Gastrocnemius medialis (tissue), 4 donors: ENCODE measurements at places on chromosomes 2 and 18. TPM values are rescaled to one million over a fixed set of nuclear protein-coding genes. Genes with fewer than 3 reads are reported as not detected.

DNA sequence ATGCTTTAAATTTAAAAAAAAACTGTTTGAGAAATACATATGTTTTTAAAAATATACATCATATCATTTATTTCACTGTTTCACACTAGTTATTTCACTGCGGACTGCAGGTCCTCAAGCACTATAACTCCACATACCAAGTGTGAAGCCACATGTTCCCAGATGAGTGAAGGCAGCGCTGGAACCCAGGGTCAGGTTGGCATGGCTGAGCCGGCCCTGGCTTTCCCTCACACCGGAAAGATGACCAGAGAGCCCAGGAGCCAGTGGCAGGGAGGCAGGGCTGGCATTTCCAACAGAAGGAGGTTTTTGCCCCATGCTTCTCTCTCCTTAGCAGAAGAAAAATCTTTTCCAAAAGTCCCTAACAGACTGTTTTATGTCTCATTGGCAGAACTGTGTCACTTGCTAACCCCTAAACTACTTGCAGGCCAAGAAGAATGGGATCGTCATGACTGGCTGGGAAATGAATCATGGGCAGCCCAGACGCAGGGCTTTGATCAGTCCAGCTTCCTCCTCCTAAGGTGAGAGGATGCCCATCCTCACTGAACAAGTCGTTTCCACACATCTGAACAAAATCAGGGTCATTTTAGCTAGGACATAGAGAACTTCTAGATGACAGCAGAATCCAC is 287.6 kb upstream of the HNRNPA3 start:
- no peak for DNase-seq

GRCh38 chr2:106960683-106961161 is 74.8 kb upstream of the ST6GAL2 start:
- DNase-seq: no peak

GRCh38 chr18:76546088-76546435 is 51.0 kb upstream of the ZNF516 start:
- no peak for DNase-seq

- no peak for DNase-seq
These were observed 618.8 kb upstream of the NRXN1 start for GRCh38 chr2:51650769-51651168.

DNA sequence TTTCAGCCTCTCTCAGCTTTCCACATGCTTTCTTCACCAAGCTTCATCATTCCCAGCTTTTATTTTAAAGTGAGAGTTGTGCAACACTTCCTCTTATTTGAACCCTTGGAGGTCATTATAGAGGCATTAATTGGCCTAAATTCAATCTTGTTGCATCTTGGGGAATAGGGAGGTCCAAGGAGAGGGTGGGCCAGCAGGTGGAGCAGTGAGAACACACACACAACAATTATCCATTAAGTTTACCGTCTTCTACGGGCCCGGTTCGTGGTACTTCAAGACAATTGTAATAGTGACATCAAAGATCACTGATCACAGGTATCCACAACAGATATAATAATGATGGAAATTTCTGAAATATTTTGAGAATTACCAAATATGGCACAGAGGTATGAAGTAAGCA is 457.2 kb upstream of the SMIM21 start:
- DNase-seq: no peak

ST6GAL2 gene
- total RNA-seq: not detected

PDCD1 gene
- not detected for total RNA-seq

- DNase-seq: no peak
These were observed 55.9 kb downstream of the SDC1 start for GRCh38 chr2:20168727-20169696.

GRCh38 chr2:36193680-36194079 is 161.9 kb upstream of the CRIM1 start:
- DNase-seq: no peak

SPC25 gene
- total RNA-seq: not detected

- DNase-seq: no peak
These were observed 19.9 kb upstream of the IL1RL1 start for GRCh38 chr2:102291319-102292075.

DNA sequence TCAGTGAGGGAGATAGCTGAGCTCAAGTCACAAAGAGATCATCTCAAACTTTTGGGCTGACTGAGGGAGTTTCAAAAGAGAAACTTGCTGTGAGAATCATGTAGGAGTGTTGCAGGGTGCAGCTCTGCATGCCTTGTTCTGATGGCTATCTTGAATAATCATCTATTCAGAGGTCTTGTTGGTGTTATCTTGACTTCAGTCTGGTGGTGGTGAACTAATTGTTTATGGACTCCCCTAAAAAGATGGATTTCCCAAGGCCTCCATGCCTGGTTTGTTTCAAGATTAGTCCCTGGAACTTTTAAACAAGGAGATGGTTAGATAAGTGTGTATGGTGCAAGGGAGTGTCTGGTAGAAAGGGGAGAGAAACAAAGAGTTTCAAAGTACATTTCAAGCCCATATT is 29.8 kb downstream of the SLC39A6 start:
- no peak for DNase-seq

DNA sequence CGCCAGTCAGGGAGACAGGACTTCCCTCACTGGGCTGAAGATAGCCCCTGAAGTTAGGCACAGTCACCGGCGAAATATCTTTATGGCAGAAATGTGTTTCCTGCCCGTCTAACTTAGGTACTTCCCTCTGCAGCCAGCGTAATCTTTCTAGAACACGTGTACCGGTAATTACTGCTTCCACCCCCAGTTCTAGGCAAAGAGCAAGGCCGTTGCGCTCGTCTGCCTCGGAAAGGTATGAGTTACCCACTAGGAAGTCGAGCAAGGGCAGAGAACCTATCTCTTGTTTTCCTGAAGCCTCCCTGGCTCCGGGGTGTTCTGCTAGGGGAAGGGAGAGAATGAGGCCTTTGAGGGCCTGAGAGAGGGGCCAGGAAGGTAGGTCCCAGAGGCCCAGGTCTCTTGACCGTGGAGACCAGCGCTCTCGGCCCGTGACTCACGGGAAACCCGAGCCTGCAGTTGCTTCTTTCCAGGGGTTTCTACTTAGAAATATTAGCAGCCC is 70.0 kb downstream of the TWSG1 start:
- no peak for DNase-seq

DNA sequence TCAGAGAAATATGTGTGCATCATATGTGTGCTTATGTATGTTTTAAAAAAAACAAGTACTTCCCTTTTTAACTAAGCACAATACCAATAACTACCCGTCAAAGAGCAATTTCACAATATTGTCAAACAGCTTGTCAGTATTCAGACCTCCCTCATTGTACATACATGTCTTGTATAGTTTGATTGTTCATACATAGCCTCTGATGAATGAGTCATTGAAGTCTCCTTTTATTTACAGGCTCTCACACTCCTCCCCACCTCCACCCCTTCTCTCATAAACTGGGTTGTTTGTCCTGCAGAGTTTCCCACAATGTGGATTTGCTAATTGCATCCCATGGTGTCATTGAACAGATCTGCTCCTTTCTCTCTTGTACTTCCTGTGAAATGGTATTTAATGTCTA is 132.8 kb upstream of the L3MBTL4 start:
- DNase-seq: no peak

NEB gene
- 6,938 TPM for total RNA-seq

GAL3ST2 gene
- total RNA-seq: 1.6 TPM

TXNDC2 gene
- not detected for total RNA-seq

DNA sequence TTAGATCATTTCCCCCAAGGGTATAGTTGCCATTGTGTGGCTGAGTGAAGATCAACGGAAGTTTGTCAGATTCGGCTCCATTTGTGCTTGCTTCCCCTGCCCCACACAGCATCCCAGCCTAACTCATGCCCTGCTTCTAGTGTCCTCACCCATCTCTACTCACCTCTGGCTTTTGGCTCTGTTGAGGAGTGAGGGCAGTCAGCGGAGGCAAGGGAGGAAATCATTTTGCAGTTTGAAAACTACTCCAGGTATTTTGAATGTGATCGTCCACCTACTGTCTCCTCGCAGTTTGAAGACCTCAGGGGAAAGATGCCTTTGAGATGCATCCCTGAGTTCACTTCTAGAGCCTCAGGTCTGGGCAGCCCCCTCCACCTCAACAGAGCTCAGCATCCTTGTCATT is 116.3 kb downstream of the FEZ2 start:
- no peak for DNase-seq

GRCh38 chr2:119377294-119377992 is 10.7 kb downstream of the DBI start:
- DNase-seq: no peak

GRCh38 chr2:147174824-147175254 is 670.0 kb upstream of the ACVR2A start:
- no peak for DNase-seq

GRCh38 chr2:176449852-176450251 is 180.6 kb downstream of the MTX2 start:
- DNase-seq: no peak

SERPINB2 gene
- total RNA-seq: not detected

IL37 gene
- not detected for total RNA-seq

DNA sequence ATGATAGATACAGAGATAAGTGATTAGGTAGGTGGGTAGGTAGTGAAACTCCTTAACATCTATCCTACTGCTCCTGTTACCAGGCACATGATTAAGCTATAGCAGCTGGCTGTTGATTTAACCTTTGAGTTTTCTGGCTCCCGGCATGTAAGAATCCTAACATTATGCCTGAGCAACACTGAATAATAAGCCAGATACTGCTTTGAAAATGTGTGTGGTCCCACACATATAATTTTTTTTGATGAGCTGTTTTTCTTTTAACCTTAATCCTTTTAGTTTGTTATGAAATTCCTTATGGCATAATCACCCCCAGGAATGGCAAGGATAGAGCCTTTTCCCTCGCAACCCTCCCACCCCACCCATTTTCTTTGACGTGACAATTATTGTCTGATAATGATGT is 104.2 kb upstream of the NEUROD1 start:
- DNase-seq: no peak

DNA sequence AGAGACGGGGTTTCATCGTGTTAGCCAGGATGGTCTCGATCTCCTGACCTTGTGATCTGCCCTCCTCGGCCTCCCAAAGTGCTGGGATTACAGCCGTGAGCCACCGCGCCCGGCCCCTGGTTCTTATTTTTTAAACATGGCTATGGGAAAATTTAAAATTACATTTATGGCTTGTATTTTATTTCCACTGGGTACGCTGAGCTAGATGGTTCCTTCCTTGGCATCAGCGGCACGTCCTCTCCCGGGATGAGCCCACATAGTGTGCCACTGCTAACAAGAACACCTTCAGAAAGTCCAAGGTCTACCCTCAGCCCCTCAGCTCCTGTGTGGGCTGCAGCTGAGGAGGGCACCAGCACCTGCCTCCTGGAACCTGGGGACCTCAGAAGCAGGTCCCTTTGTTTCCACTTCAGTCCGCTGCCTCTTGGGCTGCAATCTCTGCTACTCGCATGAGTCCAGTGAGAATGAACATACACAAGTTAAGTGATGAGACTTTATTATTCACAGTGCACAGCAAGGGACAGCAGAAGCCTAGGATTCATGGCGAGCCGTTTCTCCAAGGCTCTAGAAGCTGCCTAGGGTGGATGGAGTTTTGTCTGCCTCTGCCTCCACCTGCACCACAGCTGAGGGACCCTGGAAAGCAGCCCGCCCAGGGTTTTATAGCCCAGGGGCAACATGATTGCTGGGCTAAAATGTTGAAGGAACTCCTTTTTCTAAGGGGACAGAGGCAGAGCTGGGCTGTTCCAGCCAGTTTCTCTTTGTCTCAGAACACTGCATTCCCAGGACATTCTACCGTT is 107.5 kb upstream of the TEX51 start:
- DNase-seq: no peak

DNA sequence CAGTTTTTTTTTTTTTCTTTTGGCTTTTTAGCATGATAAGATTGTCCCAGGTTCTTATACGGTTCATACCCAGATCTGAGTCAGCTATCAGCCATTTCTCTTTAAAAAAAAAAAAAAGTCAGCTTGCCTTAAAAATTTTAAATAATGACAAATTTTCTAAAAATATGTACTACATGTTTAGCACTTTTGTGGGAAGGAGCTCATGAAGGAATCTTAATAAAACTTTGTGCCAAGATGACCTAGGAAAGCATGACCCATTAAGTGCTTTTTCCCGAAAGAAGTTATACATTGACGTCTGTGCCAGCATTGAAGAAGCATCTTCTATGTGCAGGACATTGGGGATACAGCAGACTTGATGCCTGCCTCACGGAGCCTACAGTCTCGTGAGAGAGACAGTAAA is 4.5 kb upstream of the RBMS1 start:
- DNase-seq: no peak

DNA sequence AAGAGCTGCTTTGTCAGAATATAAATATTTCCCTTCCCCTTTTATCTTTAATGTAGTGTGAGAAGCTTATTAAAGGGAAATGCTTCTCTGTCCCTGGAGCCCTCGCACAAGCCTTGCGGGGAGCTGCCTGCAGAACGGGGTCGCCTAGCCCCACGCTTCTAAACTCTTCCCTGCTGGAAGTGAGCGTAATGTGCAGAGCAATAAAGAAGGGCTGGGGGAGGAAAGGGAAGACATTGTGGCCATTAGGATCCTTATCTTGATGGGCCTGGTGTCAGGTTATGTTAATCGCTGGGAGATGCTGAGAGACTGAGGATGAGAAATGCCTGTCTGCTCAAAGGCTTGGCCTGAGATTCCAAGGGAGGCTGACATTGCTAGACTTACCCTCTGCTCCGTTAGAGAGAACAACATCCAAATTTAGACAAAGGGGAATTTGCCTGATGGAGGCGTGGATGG is 18.9 kb upstream of the FZD7 start:
- no peak for DNase-seq

GRCh38 chr2:197378494-197379307 is 56.1 kb downstream of the SF3B1 start:
- DNase-seq: no peak

ATF2 gene
- total RNA-seq: 20.8 TPM

FAM228A gene
- 0.39 TPM for total RNA-seq

DNA sequence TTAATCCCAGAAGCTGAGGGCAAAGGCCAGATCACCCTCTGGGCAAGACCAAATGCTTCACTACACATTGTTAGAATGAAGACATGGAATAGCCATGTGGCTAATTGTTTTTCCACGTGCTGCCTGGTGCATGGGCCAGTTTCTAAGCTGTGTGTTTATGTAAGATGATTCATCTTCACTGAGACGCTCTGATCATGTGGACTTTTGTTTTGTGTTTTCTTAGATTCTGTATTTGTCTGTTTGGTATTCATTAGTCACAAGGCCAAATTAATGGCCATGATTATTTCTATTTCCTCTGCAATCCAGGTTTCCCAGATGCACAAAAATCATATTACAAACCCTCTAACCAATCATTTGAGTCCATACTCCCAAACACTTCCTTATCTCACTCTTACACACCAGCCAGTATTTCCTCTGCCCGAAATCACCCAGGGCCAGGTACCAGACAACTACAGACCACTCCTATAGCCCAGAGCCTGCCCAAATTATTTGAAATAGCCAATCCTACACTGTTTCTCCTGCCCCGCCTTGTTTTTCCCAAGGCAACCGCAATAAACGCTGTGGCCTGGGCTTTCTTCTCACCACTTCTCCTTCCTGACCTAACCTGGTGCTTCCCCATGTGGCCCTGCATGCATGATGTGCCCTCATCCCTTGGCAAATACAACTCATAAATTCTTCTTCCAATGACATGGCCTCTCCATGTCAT is 94.2 kb upstream of the SP3 start:
- DNase-seq: no peak
